ENCODE measurements at places on chromosomes 12 and 14. TPM values are rescaled to one million over a fixed set of nuclear protein-coding genes. Genes with fewer than 3 reads are reported as not detected.

DNA sequence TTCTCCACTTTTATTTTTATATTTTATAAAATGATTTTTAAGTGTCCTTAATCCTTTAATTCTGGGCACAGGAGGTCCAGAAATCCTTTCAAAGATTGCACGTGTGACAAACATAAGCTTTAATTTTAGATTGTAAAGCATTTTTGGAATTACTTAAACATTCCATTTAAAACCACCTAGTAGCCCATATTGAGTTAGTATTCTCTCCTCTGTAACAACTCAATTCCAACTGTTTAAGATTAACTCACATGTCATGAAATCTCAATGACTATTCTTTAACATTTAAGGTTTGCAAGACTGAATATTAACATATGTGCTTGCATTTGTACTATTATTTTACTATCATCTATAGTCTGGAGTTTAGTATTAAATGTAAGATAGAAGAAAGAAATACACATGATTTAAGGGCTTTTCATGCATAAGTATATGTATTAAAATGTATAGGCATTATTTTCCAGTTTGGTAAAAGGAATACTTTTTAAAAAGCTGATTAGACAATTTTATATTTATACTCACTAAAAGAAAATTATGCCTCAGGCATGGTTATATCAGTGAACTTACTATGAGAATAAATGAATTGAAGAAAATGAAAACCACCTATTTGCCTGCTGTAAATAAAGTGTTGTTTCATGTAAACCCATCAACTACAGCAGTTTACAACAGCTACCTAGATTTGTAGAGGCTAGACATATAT, 776.9 kb downstream of the SLC6A15 start:
- no peak for DNase-seq

DNA sequence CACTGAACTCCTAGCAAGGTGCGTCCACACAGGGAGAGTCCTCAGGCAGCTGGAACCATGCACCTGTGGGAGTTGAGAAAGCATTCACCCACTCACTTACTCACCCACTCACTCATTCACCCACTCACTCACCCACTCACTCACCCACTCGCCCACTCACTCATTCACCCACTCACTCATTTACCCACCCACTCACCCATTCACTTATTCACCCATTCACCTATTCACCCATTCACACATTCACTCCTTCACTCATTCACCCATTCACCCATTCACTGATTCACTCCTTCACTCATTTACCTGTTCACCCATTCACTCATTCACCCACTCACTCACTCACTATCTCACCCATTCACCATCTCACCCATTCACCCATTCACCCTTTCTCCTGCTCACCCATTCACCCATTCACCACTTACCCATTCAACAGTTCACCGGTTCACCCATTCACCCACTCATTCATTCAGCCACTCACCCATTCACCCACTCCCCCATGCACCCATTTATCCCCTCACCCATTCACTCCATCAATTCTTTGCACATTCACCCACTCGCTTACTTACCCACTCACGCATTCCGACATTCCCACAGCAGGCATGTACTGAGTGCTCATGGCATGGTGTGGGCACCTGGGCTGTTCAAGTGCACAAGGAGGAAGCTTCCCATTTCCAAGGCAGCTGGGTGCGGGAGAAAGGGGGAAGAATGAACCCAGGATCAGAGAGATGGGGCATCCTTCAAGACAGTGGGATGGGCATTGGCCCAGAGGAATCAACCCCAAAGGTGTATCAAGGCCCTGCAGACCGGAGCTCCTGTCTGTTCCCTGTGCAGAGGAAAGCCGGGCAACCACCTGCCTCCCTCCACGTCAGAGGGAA, 135.2 kb upstream of the C14orf180 start:
- no peak for DNase-seq

GRCh38 chr12:107311682-107312081, 218.3 kb upstream of the CRY1 start:
- no peak for DNase-seq

The SAMD15 gene
- not detected for total RNA-seq

DNA sequence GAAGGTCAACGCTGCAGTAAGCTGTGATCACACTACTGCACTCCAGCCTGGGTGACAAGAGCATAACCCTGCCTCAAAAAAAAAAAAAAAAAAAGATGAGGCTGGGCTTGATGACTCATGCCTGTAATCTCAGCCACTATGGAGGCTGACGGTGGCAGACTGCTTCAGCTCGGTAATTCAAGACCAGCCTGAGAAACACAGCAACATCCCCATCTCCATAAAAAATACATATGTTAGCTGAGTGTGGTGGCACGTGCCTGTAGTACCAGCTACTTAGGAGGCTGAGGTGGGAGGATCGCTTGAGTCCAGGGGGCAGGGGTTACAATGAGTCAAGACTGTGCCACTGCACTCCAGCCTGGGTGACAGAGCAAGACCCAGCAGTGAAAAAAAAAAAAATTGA, 50.4 kb downstream of the GXYLT1 start:
- no peak for DNase-seq

GRCh38 chr12:15613981-15614380, 175.2 kb downstream of the EPS8 start:
- no peak for DNase-seq

GRCh38 chr14:91322623-91323022, 78.1 kb upstream of the GPR68 start:
- DNase-seq, result no peak

The OR10AD1 gene
- not detected for total RNA-seq

GRCh38 chr12:22321638-22322037, 12.9 kb downstream of the ST8SIA1 start:
- DNase-seq, result no peak

The RNASE7 gene
- total RNA-seq, result not detected

DNA sequence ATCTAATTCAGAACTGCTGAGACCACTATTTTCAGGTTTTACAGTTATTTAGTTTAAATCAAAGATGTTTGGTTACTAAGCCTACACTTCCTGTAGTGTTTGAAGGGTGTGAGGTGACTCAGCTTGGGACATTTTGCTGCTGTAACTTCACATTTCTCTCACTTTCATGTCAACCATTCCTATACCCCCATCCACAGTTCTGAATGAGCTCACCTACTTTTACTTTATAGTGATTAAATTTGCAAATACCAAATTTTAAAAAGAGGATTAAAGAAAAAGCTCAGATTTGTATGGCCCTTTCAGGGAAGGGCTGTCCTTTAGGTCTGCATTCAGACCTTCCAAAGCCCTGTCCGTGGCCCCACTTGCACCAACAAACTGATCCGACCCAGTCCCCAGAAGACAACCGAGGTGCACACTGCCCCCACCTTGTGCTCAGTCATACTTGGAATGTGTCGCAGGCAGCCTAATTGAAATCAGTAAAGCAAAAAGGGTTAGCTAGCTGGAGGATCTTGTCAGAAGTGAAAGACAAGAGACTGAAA, 174.4 kb downstream of the MON2 start:
- DNase-seq, result no peak

GRCh38 chr12:78210894-78211302, 380.2 kb downstream of the NAV3 start:
- DNase-seq, result no peak

The CCDC88C gene
- 61.3 TPM for total RNA-seq

- no peak for DNase-seq
Measured at GRCh38 chr12:9773216-9773877, 12.6 kb upstream of the CD69 start.

The P2RX2 gene
- not detected for total RNA-seq

The RAD9B gene
- 0.27 TPM for total RNA-seq

GRCh38 chr12:106885026-106885425, 70.7 kb upstream of the TMEM263 start:
- DNase-seq, result no peak

All from transverse colon (tissue), 4 donors.